ENCODE measurements at places on chromosomes 3 and 15. TPM values are rescaled to one million over a fixed set of nuclear protein-coding genes. Genes with fewer than 3 reads are reported as not detected.

Gene VWA5B2
- total RNA-seq: not detected

Gene SCAANT1
- total RNA-seq: not detected

Gene CFAP100
- not detected for total RNA-seq

Gene MITF
- total RNA-seq: 11.0 TPM

Gene FGF7
- total RNA-seq: 7.3 TPM

Gene CPNE9
- 0.52 TPM for total RNA-seq

Gene LMAN1L
- not detected for total RNA-seq

Gene ST3GAL6
- 14.1 TPM for total RNA-seq

Gene PRR20G
- total RNA-seq: not detected

Gene ATP10A
- total RNA-seq: 7.8 TPM

Gene NR1I2
- total RNA-seq: under 0.01 TPM

Gene CASR
- total RNA-seq: not detected

Gene CHRNA5
- 0.52 TPM for total RNA-seq

Gene SAMMSON
- total RNA-seq: under 0.01 TPM

Gene CFAP91
- total RNA-seq: under 0.01 TPM

Gene MASP1
- 5.7 TPM for total RNA-seq

Gene TKT
- 67.8 TPM for total RNA-seq

Gene MGLL
- total RNA-seq: 12.5 TPM

Gene CLDN16
- under 0.01 TPM for total RNA-seq

Gene MESP1
- 0.52 TPM for total RNA-seq

Gene SCN5A
- total RNA-seq: 1.6 TPM

Gene CD200R1
- 5.7 TPM for total RNA-seq

Gene PTPRG
- 48.5 TPM for total RNA-seq

Gene XRN1
- 37.6 TPM for total RNA-seq

Gene THAP10
- 5.2 TPM for total RNA-seq

Gene LSAMP
- total RNA-seq: 3.7 TPM

Gene GOLGA8K
- not detected for total RNA-seq

Gene KIF15
- 6.3 TPM for total RNA-seq

Gene CPN2
- total RNA-seq: not detected

Gene MUC13
- total RNA-seq: not detected
